ENCODE measurements at places on chromosomes 3 and 15.

DNA sequence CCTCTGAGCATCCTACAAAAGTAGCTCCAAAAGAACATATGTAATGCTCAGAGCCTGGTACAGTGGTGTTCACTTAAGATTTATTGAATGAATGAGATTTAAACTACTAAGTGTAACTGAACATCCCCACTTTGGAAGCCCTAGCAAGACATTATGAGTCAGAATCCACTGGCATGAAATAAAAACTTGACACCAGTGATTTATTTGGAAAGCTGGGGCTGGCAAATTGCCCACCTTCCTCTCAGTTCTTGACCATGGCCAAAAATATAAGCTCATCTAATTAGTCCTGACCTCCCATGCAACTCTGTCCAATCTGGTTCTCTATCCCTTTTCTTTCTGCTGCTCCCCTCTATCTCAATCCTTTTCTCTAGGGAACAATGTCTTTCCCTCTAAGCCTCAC lies 418.0 kb downstream of the PLCL2 start:
- no peak for DNase-seq

- DNase-seq, result no peak
Measured at GRCh38 chr3:55159016-55159415, 231.2 kb upstream of the LRTM1 start.

- DNase-seq, result no peak
Measured at GRCh38 chr15:58293622-58294550, 137.9 kb upstream of the LIPC start.

DNA sequence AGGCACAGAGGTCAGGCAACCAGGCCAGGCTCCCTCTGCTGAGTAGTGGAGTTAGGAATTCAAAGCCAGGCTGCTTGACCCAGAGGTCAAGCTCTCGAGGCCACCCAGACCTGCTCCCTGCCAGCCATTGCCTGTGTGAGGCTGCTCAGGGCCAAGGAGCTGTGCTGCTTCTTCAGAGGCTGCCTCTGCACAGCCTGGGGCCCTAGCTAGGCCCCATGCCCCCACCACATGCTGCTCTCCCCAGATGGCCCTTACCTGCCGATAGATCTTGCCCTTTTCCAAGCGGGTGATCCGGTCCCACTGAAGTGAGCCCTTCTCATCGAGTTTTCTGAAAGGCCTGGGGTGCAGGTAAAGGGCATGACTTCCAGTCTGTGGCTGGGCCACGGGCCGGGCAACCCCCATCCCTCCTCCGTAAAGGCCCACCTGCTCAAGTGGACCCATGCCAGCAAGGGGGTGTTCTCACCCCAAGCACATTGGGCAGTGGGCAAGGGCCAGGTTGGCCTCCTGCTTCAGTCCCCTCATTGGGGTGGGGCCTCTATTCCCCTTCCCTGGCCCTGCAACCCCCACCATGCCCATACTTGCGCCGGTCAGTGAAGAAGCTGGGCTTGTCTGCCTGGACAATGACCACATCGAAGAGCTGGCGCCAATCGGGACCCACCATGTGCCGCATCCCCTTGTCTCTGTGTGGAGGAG lies 6.5 kb downstream of the NT5DC2 start:
- no peak for DNase-seq

GRCh38 chr3:170424879-170425278 lies 6.2 kb downstream of the CLDN11 start:
- DNase-seq, result no peak
